H54 (cell line): ENCODE measurements at places on chromosomes 1 and 21.

DNA sequence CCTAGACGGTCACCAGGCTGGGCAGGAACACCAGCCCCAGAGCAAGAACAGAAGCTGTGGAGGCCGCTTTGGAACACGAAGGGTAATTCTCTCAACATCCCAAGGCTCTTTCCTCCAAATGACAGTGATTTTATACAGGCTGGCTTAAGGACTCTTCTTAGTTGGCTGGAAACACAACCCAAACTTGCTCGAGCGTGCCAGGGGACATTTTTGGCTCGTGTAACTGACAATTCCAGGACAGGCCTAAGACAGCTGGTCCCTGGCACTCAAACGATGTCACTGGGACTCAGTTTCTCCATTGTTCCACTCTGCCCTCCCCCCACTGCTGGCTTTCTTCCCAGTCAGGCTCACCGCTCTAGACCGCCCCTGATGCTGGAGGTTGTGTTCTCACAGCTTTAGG lies 164.7 kb downstream of the NPHP4 start:
- DNase-seq, result no peak

DNA sequence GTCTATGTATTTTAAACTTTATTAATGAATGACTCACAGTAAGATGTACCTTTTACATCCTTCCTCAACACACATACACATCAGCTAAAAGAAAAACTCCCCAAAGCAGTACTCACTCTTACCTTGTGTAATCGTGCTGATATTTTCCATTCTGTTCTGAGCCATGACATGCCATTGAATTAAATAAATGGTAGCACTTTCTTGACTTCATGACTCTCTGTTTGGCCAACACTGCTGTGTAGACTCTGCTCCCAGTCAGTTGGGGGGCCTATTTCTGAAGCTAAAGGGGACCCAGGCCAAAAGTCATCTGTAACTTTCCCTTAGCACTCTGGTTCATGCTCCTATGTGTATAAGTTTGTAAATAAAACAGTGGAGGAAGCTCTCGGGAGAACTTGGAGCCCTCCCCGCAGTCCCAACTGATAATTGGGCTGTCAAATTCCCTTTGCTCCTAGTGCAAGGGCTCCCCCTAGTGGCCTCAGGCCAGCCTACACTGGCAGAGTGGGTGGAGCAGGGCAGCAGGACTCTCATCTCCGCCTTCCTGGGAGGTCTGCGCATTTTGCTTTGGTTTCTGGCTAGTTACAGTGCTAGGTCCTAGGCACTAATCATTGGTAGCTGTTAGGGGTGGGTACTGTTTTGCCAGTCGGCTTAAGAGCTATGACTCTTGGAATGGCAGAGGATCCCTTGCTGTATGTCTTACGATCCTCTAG lies 1.7 kb upstream of the FYB2 start:
- DNase-seq, result peak; percentile 71

DNA sequence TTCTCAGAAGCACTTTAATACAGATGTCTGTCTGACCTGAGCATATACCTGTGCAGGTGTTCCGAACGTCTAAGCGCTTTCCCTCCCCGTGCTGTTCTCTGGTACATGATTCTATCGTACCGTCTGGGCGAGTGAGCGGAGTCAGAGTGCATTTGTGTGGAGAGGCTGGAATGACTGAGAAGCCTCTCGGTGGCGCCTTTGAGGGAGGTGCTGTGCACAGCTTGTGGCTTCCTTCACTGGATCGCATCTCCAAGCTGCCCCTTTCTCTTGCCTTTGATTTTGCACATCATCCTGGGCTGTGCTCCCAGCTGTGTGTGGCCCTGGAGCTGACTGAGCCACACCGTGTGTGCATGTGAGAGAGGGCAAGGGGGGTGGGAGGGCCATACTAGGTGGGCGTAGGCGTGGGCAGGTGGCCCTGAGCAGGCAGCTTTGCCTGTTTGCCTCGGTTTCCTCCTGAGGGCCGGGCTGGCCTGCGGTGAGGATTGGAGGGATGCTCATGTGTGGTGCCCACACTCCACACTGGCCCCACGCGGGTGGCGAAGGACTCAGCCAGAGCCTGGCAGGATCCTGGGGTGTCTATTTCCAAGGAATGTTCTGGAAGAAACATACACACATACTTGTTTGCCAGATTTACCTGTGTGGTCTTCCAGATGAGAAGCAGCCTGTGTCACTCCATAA lies 105.3 kb downstream of the ADARB1 start:
- no peak for DNase-seq

DNA sequence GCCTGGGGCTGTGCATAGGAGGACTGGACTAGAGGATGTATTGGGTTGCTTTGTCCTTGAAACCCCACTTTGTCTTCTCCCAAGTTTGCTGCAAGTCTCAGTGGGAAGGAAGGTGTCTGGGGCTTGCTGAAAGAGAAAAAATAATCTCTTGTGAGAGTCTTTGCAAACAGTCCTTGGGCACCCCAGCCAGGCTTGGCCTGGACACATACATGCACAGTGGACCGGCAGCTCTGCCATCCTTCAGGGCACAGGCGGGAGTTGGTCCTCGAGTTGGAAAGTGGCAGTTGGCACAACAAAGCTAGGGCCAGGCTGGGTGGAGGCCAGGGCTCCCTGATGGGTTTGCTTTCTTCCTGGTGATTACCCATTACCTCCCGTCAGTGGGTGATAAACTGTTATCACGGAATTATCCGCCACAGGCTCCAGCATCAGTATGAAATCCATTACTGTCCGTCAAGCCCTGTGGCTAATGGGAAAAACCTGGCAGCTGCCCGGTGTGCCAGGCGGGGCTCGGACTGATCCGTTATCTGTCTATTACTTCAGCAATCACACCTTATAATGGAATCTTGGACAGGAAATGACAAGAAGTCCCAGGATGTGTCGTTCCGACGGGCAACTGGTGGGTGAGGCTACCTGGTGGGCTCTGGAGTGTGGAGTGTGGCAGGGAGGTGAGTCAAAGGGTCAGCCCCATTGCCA lies 265.7 kb downstream of the GRIK3 start:
- no peak for DNase-seq

DNA sequence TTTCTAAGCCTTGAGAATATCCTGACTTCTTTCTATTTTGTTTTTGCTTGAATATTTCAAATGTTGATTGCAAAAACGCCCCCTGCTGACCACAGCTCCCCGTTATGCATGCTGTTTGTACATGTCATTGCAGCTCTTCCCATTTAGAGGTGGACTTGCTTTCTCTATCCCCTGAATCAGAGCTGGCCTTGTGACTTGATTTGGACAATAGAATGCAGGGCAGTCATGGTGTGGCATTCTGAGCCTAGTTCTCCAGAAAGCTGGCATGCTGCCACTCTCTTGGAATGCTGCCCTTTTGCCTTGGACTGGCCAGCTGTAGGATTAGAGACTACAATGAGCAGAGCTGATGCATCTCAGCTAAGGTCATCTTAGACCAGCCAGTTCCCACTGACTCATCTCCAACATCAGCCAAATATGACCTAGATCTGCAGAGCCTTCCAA lies 1561.5 kb downstream of the MRPL39 start:
- peak; percentile 1 for DNase-seq

DNA sequence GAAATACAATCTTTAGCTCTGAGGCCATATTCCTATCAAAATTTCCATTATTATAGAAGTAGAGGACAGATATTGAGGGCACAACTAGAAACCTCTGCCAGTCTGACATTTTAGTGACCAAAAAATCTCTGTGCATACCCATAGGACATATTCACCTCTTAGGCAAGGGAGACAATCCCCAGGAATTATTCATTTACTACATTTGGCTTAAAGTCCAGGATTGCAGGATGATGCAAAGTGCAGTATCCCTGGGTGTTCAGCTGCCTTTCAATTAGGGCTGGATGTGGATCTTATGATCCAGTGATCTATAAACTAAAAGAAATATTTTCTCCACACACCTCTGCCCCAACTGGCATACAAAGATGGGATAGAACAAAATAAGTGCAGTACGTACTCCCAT lies 50.9 kb downstream of the PTGS2 start:
- DNase-seq, result no peak

DNA sequence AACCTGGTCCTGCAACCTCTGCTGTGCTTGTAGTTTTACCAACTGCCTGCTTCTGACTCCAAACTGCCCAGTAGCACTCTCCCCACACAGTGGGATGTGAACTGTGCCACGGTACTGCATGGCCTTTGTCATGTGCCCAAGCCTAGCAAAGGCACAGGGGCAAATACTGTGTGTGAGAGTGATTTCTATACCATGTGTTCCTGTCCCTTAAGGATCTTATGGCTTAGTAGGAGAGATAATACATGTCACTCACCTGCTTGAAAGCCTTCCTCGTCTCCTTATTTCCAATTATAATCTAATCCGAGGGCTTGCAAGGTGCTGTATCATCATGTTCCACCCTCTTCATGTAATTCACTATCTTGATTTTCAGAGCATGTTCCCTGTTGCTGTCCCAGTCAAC lies 51.3 kb downstream of the UBE4B start:
- no peak for DNase-seq

GRCh38 chr1:156337052-156337887 lies 822 bp downstream of the CCT3 start:
- DNase-seq, result no peak

DNA sequence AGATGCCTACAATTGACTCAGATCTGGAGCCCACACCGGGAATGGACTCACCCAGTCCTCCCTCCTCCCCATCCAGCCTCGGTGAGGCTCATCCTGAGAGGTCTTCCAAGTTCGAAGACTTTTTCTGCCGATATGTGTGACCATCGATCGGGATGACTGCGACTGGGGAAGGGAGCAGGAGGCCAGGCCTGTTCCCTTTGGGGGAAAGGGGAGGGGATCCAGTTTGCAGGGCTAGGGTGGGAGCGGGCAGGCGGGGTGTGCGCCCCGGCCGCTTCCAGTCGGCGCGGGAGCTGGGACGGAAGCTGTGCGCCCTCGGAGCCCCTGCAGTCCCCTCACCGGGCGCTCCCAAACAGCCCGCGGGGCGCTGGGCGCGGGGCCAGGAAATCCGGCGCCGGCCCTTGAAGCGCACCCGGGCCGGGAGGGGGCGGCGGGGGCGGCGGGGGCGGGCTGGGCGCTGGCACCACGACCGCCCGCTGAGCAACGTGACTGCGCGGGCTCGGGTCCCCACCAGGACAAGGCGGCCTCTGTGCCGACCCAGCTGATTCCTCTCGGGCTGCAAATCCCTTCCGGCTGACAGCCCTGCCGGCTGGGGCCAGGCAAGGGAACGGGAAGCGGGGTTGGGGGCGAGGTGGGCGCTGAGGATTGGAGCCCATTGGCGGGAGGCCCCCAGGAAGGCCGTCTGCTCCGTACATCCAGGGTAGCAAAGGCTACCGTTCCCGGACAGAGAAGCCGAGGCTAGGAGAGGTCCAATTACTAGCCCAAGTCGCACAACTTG lies 103.9 kb downstream of the EBNA1BP2 start:
- no peak for DNase-seq

DNA sequence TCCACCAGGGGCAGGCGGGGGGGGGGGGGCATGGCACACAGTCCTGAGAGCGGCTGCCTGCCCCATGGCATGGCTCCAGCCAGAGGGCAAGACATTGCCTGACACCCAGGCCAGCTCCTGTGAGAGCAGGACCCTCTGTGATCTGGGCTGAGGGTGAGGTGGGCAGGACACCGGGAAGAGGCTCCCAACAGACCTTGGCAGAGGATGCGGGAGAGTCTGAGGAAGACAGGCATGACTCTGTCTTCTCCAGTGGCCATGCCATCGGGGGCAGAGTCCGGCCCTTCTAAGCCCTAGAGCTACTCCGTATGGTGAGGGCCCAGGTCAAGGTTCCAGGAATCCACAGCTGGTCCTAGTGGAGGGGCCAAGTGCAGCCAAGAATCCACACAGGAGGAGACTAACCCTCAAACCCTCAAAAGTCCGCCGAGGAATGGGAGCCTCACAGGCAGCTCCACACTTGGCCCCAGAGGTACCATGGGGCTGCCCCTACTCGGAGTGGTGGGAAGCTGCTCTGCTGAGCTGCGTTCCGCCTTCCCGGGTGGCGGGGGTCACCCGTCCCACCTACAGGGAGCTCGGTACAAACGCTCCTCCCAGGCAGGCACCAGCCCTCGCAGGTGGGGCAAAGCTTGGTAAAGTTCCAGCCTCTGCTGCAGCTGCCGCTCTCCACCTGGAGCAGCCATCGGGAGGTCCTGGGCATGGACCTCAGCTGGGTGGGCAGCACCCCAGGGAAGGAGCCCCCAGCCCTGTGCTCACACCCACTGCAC lies 6.5 kb downstream of the ACTRT2 start:
- no peak for DNase-seq

GRCh38 chr1:206647224-206647623 lies 11.9 kb downstream of the DYRK3 start:
- DNase-seq, result no peak

- no peak for DNase-seq
Observed at GRCh38 chr1:216054600-216054999, 368.6 kb downstream of the USH2A start.

DNA sequence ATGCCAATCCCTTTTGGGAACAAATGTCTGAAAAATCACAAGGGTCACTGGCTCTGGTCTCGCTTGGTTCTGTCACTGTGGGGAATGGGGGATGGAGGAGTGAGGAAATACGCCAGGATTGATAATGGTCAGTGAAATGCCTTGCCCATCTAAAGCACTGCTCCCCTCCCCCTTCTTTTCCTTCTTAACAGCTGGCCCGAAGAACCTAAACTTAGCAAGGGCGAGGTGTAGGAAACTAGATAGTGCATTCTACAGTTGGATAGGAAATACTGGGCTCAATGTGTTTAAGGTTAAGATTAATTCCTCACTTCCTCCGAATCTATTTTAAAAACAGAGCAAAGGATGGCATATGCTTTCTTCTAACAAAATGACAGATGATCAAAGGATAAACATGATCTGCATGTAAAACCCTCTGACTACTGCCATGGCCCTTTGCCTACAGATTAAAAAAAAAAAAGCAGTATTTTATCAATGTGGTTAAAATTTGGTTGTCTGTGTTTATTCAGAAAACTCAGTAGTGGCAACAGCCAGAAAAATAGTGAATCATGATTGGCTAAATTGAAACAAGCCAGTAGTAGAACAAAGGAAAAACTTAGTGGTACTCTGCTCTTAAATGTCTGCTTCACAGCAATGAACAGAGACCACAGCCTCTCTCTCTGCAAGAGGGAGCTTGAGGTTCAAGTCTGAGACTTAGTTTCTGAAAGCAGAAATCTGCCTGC lies 86.1 kb upstream of the VAV3 start:
- no peak for DNase-seq

- DNase-seq, result no peak
Observed at GRCh38 chr21:38356883-38357625, 100.3 kb downstream of the KCNJ15 start.

- DNase-seq, result no peak
Observed at GRCh38 chr1:25766721-25767436, 33.1 kb upstream of the SELENON start.
